Ascending aorta (tissue), 2 donors: ENCODE measurements at places on chromosomes 16 and 17.
A peak's percentile ranks its signal among the peaks of the same experiment; 100 is the strongest.

DNA sequence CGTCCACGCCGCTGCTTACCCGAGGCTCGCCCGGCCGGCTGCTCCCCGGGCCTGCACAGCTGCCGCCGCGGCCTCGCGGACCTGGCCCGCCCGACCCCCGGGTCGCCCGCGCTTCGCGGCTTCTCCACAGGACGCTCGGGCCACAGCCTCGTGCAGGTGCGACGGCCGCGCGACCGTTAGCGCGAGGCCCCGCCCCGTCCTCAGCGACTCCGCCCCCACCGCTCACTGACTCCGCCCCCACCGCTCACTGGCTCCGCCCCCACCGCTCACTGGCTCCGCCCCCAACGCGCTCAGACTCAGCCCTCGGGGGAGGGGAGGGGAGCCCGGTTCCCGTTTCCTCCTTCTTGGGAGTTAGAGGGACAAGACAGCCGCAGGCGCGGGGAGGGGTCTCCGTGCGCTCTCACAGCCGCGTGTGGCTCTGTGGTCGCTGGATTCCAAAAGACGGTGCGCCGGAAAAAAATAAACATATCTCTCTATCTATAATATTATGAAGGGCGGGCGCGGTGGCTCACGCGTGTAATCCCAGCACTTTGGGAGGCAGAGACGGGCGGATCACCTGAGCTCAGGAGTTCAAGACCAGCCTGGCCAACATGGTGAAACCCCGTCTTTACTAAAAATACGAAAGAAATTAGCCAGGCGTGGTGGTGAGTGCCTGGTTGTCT lies at the start of gene MEIOB:
Gene MEIOB, minus strand, starts transcription at position 191 of the 662 bp plus-strand sequence. CDS start 3,989 bp downstream, outside the sequence.
- H3K4me1 ChIP-seq = no peaks in the 10 kb centered on the region
- DNase-seq = no peak
- H3K27ac ChIP-seq = no peak within 1 kb of the TSS
- no peaks in the 10 kb centered on the region for H3K36me3 ChIP-seq
- peaks cover 5% of the 10 kb centered on the region for H3K27me3 ChIP-seq

GRCh38 chr17:40100419-40100668 lies at the start of gene NR1D1:
Gene NR1D1 (minus strand): TSS chr17:40100589. CDS start chr17:40100094, 495 bp downstream.
- peaks cover 70% of the 10 kb centered on the region for H3K4me1 ChIP-seq
- no peaks in the 10 kb centered on the region for H3K27me3 ChIP-seq
- H3K4me3 ChIP-seq = peak within 1 kb of the TSS; percentile 94
- peaks cover 21% of the 10 kb centered on the region for H3K36me3 ChIP-seq

DNA sequence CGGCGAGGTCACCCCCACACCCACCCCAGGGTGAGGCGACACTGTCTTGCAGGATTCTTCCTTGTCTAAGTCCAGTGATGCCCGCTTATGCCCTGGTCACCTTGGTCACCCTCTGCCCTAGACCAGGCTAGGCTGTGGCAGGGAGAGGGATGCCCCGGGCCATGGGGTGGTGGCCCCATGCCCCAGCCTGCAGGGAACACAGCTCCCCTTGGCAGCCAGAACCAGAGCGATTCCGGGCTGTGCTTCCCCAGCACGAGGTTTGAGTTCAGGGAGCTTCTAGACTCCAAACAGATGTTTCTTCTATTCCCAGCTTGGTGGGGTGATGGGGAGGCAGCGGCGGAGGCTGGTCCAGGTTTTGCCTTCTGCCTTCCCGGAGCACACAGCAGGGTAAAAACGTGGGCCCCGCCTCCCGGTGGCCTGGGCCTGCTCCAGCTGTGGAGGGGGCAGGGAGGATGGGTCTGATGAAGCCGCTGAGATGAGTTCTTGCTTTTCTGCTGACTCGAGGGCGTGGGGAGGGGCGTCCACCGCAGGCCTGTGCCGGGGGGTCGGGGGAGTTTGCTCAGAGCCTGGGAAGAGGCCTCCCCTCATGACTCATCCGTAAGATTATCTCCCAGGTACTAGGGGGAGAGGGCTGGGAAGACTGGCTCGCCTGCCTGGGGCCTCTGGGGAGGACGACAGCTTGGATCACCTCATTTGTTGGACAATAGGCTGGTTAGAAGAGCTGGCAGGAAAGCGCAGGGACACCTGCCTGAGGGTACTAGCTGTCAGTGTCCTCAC lies 15.4 kb downstream of the SMTNL2 start:
- no peak for DNase-seq
- H3K27me3 ChIP-seq = no peaks in the 10 kb centered on the region
- H3K27ac ChIP-seq = no peak overlapping the region

DNA sequence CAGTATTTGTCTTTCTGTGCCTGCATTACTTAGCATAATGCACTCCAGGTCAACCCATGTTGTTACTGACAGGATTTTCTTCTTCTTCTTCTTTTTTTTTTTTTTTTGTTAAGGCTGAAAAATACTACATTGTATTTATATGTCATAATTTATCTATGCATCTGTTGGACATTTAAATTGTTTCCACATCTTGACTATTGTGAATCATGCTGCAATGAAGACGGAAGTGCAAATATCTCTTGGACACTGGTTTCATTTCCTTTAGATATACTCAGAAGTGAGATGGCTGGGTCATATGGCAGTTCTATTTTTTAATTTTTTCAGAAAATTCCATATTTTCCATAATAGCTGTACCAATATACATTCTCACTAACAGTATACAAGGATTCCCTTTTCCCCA lies 272.7 kb upstream of the PMFBP1 start:
- H3K27ac ChIP-seq = no peak overlapping the region
- no peaks in the 10 kb centered on the region for H3K36me3 ChIP-seq
- H3K4me3 ChIP-seq = no peak overlapping the region
- no peaks in the 10 kb centered on the region for H3K4me1 ChIP-seq

- DNase-seq = no peak
- peak overlapping the region; percentile 36 for H3K4me3 ChIP-seq
- H3K4me1 ChIP-seq = peaks cover 4% of the 10 kb centered on the region
- H3K27me3 ChIP-seq = peaks cover 9% of the 10 kb centered on the region
- H3K36me3 ChIP-seq = no peaks in the 10 kb centered on the region
Observed at GRCh38 chr17:76969598-76970172, 101.5 kb downstream of the MGAT5B start.

GRCh38 chr17:6313835-6314234 lies 121.1 kb downstream of the AIPL1 start:
- no peak overlapping the region for H3K27ac ChIP-seq
- DNase-seq = no peak
- no peak overlapping the region for H3K4me3 ChIP-seq
- H3K27me3 ChIP-seq = no peaks in the 10 kb centered on the region
- H3K4me1 ChIP-seq = no peaks in the 10 kb centered on the region
